ENCODE measurements at places on chromosomes 12 and 14.

DNA sequence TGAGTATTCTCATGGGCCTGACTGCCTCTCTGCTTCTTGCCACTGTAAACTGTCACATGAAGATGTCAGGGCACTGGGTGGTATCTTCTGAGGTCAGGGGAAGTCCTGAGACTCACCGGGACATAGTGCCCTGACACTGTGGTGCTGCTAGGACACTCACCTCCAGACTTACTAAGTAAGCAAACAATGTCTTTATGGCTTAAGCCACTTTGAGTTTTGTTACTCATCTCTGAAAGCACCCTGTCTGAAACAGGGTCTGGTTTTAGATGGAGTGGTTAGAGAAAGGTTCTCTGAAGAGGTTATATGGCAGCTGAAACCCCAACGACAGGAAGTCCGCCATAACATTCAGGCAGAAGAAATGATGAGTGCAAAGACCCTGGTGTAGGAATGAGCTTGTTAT lies 22.7 kb downstream of the GPR19 start:
- DNase-seq = no peak

DNA sequence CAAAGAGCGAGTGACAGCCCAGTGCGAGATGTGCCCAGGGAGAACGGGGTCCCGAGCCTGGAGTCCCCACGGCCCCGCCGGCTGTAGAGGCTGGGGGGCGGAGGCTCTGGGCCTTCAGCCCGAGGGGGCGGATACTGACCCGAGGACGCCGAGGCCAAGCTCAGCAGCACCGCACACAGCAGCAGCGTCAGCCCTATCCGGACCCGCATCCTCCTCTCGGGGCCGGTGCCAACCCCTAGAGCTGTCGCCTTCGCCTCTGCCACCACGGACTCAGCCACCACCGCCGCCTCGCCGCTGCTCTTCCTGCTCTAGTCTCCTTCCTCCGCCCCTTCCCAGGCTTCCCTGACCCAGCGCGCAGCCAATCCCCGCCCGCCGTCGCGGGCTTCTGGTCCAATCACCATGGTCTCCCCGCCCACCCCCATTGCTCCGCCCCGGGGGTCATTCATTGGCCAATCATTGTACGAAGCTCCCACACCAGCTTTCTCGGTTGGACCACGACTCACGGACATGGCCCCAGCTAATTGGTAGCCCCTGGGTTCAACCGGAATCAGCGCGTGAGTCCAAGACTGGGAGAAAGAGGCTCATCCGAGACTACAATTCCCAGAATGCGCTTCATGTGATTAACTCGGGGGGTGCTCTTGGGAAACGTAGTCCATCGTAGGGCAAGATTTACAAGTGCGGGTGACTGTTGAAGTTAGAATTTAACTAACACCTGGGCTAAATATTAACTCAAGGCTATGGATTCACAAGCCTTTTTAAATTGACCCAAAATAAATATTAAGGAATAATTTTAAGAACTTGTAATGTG lies at the start of gene SEL1L:
TSS of gene SEL1L (minus strand) at position 318 of the 808 bp plus-strand sequence. CDS start at position 209, 109 bp downstream.
- DNase-seq = peak; percentile 98

DNA sequence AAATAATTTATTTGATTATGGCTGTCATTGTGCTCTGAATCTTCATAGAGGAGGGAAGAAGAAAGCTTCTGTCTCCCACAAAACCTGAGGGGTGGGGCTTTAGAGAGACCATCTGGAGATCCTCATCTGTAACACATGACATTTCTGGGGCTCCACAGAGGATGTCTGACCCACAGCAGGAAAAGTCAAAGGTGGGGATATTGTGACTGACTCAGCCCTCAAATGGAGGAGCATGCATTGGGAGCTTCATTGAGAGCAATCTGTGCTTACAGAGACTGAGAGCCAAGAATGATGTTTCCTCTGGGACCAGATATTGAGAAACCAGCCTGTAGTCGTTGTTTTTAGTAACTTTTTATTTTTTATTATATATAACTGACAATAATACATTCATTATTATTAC lies 158.7 kb downstream of the SYT1 start:
- no peak for DNase-seq

GRCh38 chr14:97120611-97121031 lies 323.4 kb downstream of the VRK1 start:
- DNase-seq = no peak

DNA sequence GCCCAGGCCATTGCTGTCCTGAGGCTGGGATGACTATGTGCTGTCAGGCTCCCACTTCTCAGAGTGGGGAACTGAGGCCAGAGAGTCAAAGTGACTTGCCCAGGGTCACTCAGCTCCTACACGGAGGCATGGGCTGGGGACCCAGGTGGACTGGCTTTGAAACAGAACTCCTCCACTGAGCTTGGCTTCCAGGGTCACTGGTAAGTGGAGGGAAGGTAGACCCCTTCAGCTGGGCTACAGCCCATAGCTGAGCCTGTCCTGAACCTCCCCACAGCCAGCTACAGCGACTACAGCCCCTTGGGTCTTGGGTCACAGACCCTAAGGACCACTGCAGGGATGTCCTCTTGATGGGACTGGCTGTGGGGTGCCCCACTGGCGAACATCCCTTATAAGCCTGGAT lies 40.3 kb upstream of the TRAF3 start:
- no peak for DNase-seq

- no peak for DNase-seq
These were observed 15.2 kb downstream of the OR6S1 start for GRCh38 chr14:20626274-20626673.

- DNase-seq = no peak
These were observed 87.0 kb downstream of the BTG1 start for GRCh38 chr12:92058664-92059063.

DNA sequence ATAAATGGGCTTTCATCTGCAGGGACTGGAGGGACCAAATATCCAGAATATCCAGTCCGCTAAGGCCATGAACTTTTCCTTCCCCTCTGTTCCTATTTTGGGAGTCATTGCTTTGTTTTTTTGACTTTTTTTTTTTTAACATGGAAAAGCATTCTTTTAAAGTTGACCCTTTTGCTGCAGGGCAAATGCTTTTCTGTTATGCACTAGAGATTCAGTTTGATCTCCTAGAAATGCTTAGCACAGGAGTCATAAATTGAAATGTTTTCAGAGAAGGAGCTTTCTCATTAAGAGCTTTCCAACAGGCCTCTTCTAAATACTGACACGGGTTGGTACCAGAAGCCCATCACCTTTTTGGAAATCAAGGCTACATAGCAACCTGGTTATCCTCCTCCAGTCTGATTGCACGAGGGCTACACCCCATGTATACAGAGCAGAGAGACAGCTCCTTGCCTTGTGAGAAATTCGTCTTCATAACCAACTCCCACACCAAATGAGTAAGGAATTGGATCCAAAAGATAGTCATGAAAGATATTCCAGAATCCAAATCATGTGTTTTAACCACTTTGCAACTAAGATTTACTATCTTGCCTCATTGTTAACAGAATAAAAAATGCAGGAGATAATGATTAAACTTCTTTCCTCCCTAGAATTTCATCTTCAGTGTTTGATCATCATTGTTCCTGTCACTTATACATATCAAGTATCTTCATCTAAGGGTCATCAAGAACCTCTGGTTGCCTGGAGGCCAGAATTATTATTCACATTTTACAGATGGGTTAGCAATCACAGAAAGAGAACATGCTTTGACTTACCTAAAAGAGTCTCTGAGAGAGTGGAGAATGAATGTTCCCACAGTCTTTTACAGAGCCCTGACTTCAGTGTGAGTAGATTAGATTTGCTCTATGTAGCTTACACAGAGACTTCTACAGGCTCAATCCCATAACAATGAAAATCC lies 389.4 kb downstream of the ZFP36L1 start:
- DNase-seq = no peak

DNA sequence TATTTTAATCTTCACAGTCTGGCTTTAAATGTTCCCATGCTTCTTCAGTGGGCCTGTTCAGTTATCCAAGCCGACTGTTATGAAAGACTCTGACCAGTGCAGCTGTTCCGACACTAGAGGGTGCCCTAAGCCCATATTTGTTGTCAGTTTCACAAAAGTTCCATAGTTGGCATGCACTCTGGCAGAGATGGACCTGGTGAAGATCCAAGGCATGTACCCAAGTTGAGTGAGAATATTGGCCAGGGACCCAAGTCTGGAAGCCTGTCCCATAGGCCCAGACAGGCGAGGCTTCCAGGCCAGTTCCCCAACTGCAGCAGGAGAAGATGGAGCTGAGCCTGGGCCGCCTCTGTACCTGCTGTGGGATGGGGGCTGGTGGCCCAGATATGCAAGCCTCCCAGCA lies 27.4 kb upstream of the GUCY2C start:
- DNase-seq = peak; percentile 37

DNA sequence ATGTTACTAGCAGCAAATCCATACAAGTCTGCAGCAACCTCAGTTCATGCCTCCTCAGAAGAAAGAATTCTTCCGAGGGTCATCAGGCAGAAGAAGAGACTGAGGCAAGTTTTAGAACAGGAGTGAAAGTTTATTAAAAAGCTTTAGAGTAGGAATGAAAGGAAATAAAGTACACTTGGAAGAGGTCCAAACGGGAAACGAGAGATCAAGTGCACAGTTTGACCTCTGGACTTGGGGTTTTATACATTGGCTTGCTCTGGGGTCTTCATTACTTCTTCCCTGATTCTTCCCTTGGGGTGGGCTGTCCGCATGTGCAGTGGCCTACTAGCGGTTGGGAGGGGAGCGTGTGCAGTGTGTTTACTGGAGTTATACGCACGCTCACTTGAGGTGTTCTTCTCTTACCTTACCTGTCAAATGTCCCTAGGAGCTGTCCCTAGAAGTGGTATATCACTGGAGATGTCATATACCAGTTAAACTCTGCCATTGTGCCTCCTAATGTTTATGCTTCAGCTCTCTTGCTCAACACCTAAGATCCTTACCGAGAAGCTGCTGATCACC lies 372.8 kb upstream of the KITLG start:
- DNase-seq = no peak

DNA sequence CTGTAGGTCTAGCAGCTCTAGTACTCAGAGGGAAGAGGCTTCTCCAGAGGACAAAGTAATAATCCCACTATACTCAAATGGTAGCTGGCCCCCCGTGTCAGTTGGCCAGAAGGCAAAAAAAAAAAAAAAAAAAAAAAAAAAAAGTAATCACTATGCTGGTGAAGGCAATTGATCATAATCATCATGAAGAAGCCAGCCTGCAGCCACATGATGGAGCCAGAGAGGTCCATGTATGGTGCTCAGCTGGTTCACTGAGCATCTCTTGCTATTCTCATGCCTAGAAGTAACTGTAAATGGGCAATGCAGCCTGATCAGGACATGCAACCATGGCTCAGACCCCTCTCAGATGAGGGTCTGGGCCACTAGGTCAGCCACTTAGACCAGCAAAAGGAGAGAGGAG lies 378.8 kb downstream of the MED13L start:
- no peak for DNase-seq

GRCh38 chr12:94207467-94207848 lies 59.1 kb downstream of the PLXNC1 start:
- DNase-seq = no peak

DNA sequence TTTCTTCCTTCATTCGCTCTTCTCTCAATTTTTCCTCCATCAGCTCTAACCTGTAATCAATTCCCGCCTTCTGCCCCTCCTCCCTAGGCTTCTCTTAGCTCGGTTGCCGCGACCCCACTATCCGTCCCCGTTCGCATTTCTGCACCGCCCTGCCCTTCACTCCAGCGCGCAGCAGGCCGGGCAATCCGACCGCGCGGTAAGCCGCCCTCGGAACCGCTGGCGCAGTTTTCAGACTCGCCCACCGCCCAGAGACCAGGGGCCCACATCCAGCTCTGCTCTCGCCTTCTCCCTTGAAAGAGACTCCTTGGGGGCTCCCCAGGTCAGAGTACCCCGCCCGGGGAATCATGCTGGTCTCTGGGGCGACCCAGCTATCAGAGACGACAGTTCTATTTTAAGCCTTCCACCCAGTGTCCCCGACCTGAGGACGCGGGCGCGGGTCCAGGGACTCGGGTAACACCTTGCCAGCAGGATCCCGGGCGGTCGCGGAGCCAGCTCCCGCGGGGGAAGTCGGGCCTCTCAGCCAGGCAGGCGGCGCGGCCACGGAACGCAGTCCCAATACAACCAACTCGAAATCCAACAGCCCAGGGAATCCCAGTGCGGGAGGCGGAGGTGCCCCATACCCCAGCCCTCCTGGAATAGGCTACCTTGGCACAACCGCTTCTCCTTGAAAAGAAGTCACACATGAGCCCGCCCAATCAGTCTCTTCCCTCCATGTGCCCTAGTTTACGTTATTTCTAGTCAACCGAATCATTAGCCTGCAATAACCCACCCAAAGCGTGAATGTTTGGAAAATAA lies 5.7 kb upstream of the SLC38A4 start:
- no peak for DNase-seq

- DNase-seq = no peak
These were observed 71.7 kb upstream of the FERMT2 start for GRCh38 chr14:53022593-53022992.

DNA sequence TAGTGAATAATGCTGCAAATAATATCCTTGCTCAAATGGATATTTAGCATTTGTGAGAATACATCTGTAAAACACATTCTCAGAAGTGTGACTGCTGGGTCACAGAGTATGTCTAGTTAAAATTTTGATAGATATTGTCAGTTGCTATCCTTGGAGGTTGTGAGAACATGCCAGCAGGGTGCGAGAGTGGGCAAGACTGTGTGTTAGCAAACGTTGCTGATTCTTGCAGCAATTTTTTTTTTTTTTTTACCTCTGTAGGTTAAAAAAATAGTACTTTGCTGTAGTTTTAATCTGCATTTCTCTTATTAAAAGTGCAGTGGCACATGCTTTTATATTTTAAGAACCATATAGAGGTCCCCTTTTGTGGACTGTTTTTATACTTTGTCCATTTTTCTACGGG lies 4.5 kb upstream of the NYNRIN start:
- no peak for DNase-seq

DNA sequence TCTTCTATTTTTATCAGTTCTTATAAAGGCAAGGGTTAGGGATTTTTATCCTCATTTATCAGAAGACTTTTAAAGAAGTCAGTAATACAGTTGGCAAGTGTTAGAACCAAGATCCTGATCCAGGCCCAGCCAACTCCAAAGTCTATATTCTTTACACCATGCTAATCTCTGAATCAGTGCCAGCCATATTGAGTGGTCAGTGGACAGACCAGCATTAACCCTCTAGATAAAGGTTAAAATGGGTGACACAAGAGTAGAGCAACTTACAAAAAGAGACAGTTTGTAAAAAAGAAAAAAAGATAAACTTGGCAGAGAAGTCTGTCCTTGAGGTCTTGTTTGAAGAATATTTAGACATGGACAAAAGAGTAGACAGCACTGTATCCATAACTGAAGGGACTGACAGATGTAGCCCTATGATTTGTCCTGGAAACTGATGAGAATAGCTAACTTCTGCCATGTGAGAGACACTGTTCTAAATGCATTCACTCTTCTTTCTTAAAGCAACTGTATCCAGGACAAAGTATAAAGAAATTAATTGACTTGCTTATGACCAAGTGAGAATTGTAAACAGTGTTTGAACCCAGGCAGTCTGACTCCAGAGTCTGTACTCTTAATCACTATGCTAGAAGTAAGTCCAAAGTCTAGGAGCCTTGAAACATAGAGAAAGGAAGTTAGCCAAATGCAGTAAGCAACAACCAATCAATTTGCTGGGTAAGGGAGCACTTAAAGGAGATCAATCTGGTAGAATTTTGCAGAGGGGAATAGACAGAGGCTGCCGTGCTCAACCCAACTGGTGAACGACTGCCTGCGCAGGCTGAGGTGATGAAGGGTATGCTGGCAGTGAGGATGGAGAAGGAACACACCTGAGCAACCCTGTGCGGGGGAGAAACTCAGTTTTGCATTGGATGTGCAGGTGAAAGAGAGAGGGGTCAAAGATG lies 103.7 kb downstream of the TTC6 start:
- no peak for DNase-seq

GRCh38 chr14:25134184-25134583 lies 84.2 kb upstream of the STXBP6 start:
- no peak for DNase-seq

Measured in CD14-positive monocyte (primary cell).